Dermis blood vessel endothelial cell (primary cell): ENCODE measurements at places on chromosomes 3 and 15.

- DNase-seq: no peak
Measured at GRCh38 chr3:141096164-141096563, 45.0 kb downstream of the SPSB4 start.

- DNase-seq: no peak
Measured at GRCh38 chr3:163717377-163717776, 1360.9 kb downstream of the SI start.

DNA sequence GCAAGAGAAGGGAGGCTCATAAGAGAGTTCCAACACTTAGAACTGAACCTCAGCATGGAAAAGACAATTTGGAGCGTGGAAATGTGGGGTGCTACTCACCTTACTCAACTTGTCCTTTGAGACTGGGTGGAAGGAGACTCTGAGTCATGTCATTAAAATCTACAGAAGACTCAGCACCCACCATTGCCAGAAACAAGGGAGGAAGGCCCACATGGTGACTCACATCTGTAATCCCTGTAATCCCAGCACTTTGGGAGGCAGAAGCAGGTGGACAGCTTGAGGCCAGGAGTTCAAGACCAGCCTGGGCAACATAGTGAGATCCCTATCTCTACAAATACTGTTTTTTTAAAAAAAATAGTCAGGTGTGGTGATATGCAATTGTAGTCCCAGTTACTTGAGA is 161.9 kb upstream of the UBE3A start:
- no peak for DNase-seq

- DNase-seq: no peak
Measured at GRCh38 chr3:10697918-10698317, 118.1 kb upstream of the SLC6A11 start.

DNA sequence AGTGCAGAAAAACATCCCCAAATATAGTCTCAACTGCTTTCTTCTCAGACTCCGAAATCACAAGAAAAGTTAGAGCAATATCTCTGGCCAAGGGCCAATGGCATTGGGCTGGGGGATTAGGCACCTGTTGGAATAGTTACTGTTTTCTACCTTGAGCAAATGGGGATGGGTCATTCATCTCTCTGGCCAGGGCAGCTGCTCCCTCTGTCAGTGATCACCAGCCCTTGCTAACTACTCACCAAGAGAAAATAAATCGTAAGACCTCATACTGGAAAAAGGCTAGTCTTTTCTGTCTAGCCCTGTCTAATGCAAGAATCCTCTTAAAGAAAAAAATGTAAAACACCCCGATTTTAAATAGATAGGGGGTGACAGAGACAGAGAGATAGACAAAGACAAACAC is 10.9 kb downstream of the CERS3 start:
- no peak for DNase-seq

DNA sequence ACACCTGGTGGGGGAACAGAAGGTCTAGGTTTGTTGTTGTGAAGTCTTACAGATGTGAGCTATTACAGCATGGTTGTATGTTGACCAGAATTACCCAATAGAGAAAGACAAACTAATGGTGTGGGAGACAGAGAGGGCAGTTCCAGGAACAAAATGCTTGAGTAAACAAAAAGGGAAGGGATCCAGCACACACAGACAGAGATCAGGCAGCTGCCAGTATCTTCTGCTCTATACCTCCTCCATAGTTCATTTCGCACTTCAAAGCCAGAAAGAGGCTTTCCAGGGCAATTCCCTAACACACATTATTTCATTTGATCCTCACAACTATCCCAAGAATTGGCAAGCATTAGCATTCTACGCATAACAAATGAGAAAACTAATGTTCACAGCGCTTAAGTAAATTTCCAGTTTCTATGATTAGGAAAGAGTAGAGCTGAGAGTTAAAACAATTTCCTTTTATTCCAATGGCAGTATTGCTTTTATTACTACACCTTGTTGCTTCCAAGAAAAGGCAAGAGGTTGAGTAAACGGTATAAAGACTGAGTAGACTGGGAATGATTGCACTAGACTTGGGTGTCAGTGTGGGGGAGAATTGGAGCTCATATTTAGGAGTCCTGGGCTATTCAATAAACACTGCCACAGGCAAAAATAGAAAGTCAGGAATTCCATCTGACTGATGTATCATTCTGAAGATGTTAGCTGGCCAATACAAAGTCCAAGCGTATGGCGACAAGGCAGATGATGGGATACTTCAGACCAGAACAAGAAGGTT is 39.7 kb upstream of the ZNF280D start:
- DNase-seq: no peak

DNA sequence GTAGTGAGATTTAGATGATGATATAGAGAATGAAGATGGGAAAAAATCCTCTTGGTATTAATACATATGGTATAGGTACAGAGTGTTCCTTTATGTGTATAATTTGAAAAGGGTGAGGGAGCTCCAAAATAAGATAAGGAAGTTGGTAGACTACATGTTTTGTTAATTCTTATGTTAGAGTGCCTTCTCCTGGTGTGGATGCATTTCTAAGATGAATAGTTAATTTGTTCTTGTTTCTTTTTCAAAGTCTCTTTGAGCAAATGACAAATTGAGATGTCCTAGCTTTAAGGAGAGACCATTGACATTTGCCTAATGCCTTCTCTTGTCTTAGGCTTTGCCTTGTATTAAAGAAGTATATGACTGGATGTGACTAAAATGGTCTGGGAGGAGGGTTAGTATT is 34.1 kb downstream of the AKAP13 start:
- DNase-seq: peak; percentile 62

DNA sequence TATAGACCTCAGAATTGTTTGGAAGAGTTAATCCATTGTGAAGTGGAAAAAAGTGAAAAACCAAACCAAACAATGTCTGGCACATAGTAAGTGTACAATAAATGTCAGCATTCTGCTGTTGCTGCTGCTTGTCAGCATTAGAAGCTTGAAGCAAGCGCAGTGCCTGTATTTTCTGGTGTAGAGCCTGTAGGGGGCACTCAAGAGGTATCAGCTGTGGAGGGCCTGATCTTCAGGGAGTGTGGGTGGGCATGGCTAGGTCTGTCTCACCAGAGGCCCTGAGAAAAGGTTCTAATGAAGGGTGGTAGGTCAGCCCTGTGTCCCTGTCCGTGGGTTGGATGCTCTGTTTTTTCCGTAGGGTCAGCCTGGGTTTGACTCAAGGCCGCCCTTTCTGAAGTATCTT is 3.6 kb downstream of the ADAMTSL3 start:
- no peak for DNase-seq

DNA sequence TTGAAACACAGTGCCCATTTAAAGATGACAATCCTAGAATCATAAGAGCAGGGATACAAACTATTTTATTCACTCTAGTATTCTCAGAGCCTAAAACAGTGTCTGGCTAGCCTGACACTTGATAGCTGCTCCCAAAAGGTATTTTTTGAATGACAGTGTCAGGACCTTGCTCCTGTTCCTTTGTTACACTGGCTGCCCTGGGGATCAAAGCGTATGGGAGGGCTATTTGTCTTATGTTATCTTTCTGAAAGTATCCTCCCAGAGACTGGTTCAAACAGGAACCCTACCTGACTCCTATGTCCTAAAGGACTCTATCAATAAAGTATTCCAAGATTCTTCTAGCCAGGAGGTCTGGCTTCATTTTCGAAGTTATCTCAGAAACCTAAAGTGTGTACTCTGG is 621.4 kb downstream of the FHIT start:
- DNase-seq: no peak

GRCh38 chr3:191518861-191519260 is 57.9 kb downstream of the PYDC2 start:
- DNase-seq: no peak

DNA sequence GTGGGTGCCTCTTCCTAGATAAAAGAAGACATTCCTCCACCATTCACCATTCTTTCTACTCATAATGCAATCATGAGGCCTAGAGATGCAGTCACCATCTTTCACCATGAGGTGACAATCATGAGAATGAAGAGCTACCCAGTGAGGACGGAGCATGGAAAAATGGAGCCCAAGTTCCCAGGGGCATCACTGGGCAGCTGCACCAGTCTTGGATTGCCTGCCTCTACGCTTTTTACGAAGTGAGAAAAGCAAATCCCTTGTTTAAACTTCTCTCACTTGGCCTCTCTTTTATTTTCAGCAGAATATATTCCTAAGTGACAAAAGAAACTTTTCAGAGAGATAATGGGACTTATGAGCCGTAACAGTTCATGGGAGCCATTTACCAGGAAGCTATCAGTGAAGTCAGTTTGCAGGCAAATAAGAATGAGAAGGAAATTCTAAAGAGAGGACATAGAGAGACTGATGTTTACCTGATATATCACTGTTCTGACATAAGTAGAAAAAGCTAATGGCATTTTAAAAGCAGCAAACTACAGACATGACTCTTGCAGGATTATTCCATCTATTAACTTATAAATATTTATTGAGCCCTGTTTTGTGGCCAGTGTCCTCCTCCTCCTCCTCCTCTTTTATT is 90.0 kb upstream of the CPNE4 start:
- DNase-seq: no peak

- DNase-seq: no peak
Measured at GRCh38 chr15:89761929-89762328, 10.9 kb upstream of the MESP1 start.

- no peak for DNase-seq
Measured at GRCh38 chr15:64630396-64631107, 144.8 kb downstream of the RBPMS2 start.

- DNase-seq: no peak
Measured at GRCh38 chr15:65331811-65332210, 27.3 kb downstream of the RNU5B-1 start.

DNA sequence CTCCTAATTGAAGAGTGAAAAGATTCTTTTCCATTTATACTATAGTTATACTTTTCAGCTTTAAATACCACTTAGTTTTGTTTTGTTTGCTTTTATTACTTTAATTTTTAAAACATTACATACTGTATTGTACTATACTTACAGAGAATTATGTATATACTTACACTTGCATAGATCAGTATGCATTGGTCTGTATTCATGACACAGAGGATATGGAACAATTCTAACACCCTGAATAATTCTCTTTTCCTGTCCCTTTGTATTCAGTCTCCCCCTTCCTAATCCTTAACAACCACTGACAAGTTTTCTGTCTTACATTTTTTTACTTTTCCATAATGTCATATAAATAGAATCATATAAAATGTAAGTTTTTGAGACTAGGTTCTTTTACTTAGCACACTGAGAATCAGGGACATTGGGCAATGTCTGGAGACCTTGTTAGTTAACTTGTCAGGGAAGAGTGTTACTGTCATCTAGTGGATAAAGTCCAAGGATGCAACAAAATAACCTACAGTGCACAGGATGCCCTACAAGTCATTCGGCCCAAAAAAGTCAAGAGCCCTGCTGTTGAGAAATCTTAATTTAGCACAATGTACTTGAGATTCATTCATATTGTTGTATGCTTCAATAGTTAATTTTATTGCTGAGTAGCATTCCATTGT is 95.7 kb upstream of the MCTP2 start:
- DNase-seq: no peak

GRCh38 chr3:158379517-158379916 is 191.5 kb upstream of the MLF1 start:
- no peak for DNase-seq

GRCh38 chr3:18122264-18122663 is 302.9 kb downstream of the SATB1 start:
- DNase-seq: no peak

DNA sequence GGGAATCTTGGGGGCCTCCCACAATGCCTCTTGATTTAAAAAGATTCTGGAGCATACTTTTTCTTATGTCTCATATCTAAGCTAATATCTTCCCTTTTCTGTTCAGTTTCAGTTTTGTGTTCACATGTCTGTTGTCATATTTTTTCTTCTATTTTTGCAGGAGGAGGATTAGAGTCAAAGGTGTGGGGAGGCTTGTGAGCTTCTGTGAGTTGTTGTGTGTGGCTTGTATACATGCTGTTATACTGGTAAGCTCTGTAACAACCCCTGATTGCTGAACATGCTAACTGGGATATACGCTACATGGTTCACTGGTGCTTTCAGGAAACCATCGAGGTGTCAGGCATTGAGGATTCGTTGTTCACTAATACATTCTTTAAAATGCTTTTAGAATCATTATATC is 83.5 kb downstream of the SLC25A26 start:
- DNase-seq: no peak

GRCh38 chr3:346186-346585 is 149.6 kb downstream of the CHL1 start:
- no peak for DNase-seq

DNA sequence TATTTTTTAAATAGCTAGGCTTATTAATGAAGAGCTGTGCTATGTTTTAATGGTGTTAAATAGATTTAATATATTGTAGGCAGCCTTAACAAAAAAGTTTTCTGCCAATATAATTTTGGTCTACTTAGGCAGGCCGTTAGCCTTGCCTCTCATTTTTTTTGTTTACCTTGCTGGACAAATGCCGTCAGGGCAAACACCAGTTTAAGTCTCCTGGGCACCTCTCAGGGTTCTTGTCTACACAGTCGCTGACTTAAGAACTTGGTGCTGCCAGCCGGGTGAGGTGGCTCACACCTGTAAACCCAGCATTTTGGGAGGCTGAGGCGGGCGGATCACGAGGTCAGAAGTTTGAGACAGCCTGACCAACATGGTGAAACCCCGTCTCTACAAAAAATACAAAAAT is 153.3 kb downstream of the ULK4 start:
- DNase-seq: no peak

- DNase-seq: no peak
Measured at GRCh38 chr15:23570486-23570885, 5.0 kb downstream of the MKRN3 start.

GRCh38 chr3:119779731-119780383 is 2.0 kb upstream of the NR1I2 start:
- no peak for DNase-seq
